ENCODE measurements at places on chromosomes 3 and 15.

- no peak for DNase-seq
These were observed 116.1 kb downstream of the ANP32A start for GRCh38 chr15:68704496-68705021.

- DNase-seq, result no peak
These were observed 8.3 kb downstream of the ANXA2 start for GRCh38 chr15:60389261-60390077.

DNA sequence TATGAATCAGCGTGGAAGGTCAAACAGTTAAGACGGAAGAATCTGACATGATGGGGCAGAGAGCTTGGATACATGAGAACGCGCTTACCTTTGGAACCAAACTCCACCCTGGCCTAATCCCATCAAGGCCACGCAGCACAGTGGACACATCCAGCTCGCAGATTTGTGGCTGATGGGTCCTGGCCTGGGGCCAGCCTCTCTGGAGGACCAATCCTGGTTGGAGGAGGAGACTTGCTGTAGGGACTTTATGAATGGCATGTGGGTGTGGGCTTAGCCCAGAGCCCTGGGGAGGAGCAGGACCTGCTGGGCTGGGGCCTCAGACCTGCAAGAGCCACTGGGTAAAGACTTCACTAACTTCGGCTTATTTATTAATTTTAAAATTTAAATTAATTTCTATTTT is 73.4 kb upstream of the ANKRD34C start:
- no peak for DNase-seq

DNA sequence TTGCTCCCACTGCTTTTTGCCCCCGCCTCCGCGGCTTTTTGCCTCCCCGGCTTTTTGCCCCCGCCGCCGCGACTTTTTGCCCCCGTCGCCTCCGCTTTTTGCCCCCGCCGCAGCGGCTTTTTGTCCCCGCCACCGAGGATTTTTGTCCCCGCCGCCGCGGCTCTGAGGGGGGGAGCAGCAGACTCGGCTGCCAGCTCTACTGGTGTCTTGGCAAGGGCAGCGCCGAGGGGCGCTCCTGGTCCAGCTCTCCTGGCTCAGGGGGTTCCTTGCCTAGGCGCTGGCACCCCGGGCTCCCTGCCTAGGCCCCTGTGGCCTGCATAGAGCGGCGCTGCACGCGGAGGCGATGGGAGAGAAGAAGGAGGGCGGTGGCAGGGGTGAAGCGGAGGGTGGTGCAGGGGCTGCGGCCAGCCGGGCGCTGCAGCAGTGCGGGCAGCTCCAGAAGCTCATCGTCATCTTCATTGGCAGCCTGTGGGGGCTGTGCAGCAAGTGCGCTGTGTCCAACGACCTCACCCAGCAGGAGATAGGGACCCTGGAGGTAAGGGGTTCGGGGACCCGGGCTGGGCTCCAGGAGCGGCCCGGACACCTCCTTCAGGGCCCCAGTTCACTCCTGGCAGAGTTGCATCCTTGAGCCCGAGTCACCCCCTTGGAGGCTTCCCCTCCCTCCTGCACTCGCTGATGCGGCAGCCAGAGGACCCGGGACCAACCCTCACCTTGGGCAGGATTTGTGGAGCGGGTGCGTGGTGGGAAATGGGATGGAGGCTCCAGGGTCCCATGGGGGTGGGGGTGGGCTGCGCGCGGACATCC is 642.4 kb downstream of the GOLGA6L6 start:
- no peak for DNase-seq

GRCh38 chr3:53075743-53076140 is 29.9 kb upstream of the SFMBT1 start:
- no peak for DNase-seq

DNA sequence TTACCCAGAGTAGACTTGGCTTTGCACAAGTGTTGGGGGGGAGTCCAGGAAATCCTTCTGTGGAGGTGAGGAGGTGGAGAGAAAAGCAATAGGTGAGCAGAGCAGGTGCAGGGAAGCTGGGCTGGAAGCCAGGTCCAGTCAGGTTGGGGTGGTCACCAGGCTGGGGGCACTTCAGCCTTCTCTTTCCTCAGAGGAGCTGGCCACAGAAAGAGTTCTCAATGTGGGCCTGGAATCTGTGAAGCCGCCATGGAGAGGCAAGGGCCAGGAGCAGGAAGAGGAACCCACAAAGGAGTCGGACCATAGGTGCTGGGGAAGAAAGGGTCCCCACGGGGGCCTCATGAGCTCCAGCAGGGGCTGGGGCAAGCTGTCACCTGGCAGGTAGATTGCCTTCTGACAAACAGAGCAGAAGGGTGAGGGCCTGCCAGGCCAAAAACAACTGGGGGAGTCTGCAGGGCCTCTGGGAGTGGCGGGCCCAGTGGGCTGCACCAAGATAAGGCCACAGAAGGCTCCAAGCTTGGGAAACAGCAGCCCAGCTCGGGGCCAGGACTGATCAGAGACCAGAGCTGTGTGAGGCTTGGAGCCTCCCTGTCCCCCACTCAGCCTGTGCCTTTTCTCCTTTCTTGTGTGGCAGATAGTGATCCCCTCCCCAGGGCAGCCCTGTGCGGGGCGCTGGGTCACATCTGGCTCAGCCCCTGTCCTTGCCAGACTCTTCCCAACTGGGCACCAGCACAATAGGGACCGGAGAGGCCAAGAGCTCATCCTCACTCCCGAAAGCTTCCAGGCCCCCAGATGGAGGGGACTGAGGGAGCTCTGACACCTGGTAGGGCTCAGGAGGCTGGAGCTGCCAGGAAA is 53.0 kb upstream of the FGD5 start:
- no peak for DNase-seq

DNA sequence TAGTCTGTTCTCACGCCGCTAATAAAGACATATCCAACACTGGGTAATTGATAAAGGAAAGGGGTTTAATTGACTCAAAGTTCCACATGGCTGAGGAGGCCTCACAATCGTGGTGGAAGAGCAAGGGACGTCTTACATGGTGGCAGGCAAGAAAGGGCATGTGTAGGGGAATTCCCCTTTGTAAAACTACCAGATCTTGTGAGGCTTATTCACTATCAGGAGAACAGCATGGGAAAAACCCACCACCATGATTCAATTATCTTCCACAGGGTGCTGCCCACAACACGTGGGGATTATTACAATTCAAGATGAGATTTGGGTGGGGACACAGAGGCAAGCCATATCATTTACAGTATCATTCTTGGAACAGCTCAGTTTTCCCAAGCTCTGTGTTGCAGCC is 268.0 kb downstream of the SUCLG2 start:
- no peak for DNase-seq

GRCh38 chr3:56320883-56321282 is 147.4 kb downstream of the ERC2 start:
- DNase-seq, result no peak

GRCh38 chr3:28841441-28841840 is 439.4 kb upstream of the RBMS3 start:
- no peak for DNase-seq

- DNase-seq, result no peak
These were observed 357.2 kb downstream of the GABRG3 start for GRCh38 chr15:27328186-27328585.

GRCh38 chr3:66431494-66431893 is 69.3 kb downstream of the LRIG1 start:
- DNase-seq, result no peak

DNA sequence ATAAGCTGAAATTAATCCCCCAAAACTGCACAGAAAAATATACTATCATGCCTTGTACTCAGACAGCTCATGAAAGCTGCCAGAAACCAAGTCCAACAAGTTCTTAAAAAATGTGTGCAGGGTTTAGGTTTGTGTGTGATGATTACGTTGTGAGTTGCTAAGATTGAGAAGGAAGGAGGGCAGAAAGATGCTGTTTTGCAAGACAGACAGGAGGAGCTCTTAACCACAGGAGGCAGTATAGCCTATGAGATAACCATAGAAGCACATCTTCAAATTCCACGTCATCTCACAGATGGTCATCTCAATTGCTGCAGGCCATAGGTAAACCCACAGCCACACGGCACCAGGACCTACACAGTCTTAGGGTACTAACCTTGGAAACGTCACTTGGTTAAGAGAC is 191.9 kb downstream of the STT3B start:
- DNase-seq, result no peak

DNA sequence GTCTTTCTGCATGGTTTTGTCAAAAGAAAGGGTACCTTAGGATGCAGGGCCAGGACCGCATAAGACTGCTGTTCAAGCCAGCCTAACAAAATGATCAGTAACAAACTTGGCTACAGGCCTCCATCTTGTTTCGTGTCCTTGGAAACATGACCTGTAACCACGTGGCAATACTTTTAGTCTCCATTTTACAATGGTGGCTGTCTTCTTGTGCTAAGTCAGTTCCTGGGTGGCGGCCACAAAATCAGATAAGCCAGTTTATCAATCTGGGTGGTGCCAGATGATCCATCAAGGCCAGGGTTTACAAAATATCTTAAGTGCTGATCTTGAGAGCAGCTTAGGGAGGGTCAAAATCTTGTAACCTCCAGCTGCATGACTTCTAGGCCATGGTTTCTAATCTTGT is 57.1 kb upstream of the GK5 start:
- DNase-seq, result no peak

- DNase-seq, result peak; percentile 7
These were observed 72.2 kb downstream of the SMAD6 start for GRCh38 chr15:66774001-66774814.

- no peak for DNase-seq
These were observed 371.5 kb upstream of the GOLIM4 start for GRCh38 chr3:168467115-168467714.

GRCh38 chr3:46966811-46967210 is 9.7 kb downstream of the CCDC12 start:
- no peak for DNase-seq

DNA sequence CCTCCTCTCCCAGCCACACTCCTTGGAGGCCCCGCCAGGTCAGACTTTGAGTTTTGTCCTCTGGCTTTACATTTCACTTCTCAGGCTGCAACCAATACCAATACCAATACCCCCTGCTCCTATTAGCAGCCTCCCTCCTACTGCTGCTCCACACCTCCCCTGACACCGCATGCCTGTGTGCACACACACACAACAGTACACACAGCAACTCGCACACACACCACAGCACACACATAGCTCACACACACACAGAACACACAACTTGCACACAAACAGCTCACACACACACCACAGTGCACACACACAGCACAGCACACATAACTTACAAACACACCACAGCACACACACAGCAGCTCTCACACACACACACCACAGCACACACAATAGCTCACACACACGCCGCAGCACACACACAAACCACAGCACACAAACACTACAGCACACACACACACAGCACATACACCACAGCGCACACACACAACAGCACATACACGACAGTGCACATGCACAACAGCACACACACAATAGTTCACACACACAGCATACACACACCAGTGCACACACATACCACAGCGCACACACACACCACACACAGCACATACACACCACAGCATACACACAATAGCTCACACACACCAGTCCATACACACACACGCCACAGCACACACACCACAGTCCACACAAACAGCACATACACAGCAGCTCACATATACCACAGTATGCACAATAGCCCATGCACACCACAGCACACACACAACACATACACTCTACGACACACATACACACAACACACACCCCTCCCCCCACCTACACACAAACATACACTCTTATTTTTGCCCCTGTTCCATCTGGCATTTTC is 204.7 kb downstream of the UACA start:
- DNase-seq, result no peak

DNA sequence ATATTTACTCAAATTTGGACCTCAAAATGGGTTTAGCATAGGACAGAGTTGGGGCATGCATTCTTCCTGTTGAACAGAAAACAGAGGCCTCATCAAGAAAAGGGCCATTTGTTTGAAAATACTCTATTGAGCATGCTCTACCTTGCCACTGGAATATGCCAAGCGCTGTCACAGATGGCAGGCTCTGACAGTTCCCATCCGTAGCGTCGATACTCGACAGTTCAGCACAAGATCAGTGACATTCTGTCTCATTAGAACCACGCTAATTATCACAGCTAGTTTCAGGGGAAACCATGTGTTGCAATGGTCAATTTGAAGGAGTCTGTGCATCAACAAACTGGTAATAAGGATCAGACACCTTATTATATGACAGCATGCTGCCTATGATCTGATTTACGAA is 54.5 kb downstream of the SATB1 start:
- no peak for DNase-seq

DNA sequence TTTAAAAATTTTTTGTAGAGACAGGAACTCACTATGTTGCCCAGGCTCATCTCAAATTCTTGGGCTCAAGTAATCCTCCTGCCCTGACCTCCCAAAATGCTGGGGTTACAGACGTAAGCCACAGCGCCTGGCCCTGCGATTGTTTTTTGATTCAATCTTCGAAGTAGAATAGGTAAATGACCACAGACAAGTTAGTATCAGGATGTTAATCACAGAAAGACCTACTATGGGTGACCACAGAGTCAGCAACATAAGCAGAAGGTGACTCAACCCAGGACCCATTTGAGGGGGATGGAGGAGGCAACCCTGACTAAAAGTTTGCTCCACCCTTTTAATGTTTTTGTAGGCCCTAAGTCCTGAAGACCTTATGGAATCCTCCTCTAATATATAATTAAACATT is 10.0 kb upstream of the USP3 start:
- no peak for DNase-seq

DNA sequence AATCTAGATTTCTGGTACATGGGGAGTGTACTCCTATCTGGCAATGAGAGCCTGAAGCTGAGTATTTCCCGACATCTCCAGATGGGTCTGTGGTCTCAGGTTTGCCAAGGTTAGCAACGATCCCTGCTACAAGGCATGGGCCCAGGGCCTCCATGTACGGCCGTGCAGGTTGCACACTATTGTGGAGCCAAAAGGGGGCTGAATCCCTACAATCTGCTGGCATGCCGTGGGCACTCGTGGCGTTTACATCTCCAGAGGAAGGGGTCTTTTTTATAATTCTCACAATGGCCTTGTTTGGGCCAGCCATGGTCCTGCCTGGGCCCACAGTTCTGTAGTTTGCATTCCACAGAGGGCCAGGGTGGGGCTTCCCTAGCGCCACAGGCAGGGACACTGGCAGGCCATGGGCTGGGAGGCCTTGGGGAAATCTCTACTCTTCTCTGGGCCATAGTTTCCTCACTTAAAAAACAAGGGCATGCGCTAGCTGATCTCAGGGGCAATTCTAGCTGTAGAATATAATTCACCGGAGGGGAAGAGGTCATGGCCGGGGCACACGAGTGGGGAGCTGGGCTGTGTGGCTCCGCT is 68.9 kb upstream of the TLE3 start:
- DNase-seq, result no peak

DNA sequence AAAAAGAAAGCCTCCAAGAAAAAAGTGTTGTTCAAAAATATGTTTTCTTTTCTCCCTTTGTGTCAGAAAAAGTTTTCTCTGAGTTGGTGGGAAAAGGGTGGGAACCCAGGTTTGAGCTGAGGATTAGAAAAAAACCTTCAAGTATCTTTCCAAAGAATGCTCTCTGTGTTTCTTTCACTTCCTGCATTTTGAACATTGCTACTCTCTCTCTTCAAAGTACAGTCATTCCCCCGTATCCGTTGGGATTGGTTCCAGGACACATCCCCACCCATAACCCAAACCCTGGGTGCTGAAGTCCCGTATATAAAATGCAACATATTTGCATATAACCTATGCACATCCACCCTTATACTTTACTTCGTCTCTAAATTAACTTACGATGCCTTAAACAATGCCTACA is 139.6 kb downstream of the TMCO5A start:
- DNase-seq, result no peak

GRCh38 chr3:193826159-193826795 is 233.3 kb downstream of the OPA1 start:
- DNase-seq, result no peak

- DNase-seq, result no peak
These were observed 284.1 kb upstream of the NR2E3 start for GRCh38 chr15:71526060-71526820.

GRCh38 chr3:37498126-37499039 is 324.0 kb upstream of the LRRFIP2 start:
- DNase-seq, result no peak
